Fibroblast of upper back skin (primary cell): ENCODE measurements at places on chromosomes 5 and 9.

- no peak for DNase-seq
Observed at GRCh38 chr9:121138973-121139372, 62.7 kb downstream of the RAB14 start.

DNA sequence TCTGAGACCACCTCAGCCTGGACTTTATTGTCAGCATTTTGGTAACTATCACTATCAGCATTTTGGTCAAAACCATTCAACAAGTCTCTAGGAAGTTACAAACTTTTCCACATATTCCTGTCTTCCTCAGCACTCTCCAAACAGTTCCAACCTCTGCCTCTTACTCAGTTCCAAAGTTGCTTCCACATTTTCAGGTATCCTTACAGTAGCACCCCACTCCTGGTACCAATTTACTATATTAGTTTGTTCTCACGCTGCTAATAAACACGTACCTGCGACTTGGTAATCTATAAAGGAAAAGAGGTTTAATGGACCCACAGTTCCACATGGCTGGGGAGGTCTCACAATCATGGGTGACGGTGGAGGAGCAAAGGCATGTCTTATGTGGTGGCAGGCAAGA is 551.3 kb downstream of the DMRTA1 start:
- no peak for DNase-seq

DNA sequence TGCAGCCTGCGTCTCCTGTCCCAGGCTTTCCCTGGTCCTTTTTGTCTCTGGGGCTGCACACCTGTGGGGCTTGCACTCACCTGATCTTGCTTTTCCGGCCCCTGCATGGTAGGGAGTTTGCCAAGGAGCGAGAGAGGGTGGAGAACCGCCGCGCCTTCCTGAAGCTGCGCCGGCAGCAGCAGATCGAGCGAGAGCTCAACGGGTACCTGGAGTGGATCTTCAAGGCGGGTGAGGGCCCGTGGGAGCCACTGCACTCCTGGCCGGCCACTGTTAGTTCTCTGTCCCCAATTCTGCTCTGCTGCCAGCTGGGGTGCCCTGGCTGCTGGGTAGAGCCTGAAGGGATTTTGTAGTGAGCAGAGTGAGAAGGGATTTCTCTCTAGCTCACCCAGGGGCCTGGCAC is 78.0 kb downstream of the CACNA1B start:
- DNase-seq: no peak

DNA sequence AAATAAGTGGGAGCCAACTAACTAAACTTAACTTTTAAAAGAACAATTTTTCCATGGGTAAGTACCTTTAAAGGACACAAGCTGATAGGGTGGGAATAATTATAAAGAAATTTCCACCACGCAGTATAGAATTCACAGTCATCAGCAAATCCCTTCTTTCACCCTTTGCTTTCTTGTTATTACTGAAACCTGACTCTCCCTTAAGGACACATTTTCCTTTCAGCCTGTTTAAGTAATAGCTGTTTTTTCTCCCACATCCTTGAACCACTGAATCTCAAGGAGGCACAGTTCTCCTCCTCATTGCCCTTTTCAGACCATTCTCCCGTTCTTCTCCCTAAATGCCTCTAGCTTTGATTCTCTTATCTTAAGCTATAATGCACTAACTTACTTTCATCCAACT is 6.3 kb downstream of the C5orf15 start:
- no peak for DNase-seq

DNA sequence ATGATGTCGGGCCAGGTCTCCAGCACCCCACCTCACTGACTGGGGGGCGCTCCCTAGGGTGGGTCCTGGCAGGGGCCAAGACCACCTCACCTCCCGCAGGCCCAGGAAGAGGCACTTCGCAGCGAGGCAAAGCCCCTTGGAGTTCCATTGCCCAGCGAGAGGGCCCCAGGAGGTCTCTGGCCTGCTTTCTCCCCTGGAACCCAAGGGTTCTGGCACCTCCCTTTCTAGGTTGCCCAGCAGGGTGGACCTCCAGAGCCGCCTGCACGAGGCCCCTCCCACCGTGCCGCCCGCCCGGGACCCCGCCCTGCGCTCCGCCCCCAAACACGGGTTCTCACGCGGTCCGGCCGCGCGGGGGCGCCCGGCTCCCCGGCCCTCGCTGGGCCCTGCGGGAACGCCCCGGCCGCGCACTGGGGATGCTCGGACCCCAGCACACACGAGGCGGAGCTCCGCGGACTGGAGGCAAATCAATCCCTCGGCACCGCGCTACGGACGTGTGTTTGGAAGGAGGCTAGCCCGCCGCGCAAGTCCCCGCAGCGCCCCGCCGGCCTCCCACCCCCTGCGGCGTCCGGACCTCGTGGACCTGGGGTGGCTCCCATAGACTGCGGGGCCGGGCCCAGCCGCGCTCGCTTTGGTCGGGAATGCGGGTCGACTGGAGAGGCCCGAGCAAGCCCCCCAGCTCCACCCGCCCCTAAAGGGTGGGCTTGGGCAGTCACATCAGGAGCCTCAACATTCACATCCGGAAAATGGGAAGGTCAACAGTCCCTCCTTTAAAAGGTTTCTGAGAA is 99.5 kb upstream of the LMX1B start:
- DNase-seq: peak; percentile 46

DNA sequence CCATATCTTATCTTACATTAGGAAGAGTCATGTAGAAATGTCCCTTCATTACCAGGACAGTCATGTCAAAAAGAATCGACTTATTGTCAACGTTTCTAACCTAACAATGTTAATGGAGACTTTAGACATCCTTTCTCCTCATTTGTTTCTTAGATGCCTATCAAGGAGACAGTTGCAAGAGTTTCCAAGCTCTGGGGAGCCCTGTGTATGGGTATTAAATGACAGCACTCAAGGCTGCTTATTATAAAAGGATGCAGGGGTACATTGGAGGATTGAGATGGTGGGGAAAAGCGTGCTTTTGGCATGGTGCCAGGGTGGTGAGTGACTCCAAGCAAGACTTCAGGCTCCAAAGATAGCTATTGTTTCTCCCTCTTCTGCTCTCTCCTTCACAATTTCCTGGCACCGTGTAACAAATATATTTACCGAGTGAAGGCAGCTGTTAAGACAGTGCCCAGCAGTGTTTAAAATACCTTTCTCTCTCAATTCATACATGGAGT is 461.3 kb upstream of the CLINT1 start:
- no peak for DNase-seq

- DNase-seq: peak; percentile 39
Observed at GRCh38 chr5:94245608-94246007, 372.8 kb downstream of the KIAA0825 start.

GRCh38 chr9:81394881-81395675 is 294.3 kb downstream of the TLE1 start:
- DNase-seq: no peak

DNA sequence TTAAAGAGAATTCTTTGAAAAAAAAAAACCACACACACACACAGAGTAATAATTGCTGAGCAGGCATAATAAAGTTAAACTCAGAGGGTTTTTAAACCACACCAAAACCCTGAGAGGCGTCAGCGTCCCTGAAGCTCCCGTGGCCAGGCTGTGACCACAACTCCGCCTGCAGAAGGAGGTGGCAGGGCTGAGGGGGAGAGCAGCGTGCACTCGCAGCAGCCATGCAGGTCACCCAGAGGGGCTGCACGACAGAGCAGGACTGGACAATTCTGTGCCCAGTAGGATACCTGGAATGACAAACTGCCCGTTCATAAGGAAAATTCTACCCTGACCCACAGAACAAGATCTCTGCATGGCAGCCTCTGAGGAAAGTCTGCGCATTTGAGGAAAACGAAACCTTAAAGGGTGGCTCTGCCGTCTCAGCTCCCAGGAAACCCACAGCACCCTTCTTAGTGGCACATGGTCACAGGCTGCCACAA is 44.0 kb downstream of the ROR2 start:
- no peak for DNase-seq

DNA sequence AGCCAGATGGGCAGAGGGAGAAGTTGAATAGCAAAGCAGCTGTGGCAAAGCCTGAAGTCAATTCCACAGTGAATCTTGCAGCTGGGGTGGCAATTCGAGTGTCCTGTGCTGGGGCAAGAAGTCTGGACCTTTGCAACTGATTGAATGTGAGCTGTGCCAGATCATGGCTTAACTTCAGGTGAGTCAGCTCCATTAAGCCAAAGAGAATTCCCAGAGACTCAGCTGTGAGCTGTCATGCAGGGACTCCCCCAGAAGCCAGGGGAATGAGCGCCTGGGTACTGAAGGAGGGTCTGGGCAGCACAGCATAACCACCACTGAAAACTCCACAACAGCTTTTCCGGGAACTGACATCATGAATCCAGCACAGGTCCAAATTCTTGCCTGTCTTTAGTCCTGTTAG is 153.5 kb upstream of the TRPC7 start:
- DNase-seq: no peak

GRCh38 chr5:68592351-68592750 is 376.8 kb downstream of the PIK3R1 start:
- no peak for DNase-seq

DNA sequence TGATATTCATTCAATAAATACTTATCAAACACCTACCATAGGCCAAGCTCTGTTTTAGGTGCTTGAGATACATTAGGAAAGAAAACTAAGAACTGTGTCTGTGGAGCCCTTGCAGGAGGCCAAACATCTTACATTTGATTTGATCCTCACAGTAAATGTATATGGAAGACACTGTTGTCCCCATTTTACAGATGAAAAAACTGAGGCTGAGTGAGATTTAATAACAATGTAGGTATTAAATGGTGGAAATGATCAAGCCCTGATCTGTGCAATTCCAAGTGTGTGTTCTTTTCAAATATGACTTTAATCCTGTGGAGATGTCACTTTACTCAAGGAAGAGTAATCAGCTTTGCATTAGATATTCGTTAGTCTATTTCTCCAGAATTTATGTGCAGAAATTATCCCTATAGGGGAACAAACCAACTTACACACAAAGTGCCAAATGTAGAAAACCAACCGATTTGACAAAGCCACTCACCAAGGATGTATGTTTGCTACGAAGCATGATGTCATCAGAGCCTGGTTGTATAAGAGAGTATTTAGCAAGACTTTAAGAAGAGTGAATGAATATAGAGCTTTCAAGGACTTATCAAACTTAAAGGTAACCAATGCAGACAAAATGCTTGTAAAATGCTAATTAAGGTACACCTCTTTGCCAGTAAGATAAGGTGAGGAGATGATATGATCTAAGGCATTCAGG is 153.9 kb upstream of the NFIB start:
- DNase-seq: no peak

DNA sequence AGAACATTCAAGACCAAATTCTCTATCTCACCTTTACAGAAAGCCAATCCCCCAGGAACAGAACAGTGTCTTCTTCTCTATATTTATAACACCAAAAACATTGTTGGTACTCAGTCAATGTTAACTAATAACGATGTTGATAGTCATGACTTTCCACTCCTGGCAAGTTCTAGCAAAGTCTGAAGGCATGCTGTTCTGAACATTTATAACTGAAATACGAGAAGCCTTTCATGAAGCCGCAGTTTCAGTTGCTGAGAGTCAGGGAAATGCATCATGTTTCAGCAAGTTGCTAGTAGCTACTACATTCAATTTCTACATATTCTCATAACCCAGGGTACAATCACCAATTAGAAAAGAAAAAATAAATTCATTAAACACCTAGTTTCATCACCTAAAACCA is 301.4 kb downstream of the PDE4D start:
- peak; percentile 72 for DNase-seq

DNA sequence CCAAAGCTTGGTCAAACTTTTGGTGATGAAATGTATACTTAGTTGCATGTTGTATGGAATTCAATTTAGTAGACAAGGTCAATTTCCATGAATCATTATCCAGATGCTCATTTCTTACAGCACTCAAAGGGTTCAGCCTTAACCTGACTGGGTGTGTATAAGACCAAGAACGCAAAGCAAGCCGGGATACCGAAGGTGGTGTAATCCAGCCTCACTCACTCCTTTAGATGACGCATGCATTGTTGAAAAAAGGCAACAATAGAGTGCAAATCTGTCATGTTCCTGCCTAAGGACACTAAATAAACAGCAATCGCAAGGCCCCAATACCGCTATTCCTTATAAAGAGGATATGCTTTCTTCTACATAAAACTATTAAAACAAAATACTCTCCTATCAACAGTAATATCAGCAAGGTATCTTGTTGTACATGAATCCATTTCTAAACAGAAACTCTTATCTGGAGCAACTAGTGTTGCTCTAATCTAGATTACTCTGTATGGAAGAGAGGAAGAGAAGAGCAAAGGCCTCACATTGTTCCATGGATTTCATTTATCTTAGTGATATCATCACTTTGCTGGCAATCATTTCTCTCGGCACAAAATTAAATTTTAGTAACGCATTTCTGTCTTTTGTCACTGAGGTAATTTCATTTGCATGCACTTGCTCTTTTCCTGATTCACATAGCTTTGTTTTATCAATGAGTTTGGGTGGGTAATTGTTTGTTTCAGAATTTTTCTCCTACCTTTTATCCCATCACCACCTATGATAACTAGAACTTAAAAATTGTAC is 96.2 kb downstream of the PLK2 start:
- DNase-seq: no peak

DNA sequence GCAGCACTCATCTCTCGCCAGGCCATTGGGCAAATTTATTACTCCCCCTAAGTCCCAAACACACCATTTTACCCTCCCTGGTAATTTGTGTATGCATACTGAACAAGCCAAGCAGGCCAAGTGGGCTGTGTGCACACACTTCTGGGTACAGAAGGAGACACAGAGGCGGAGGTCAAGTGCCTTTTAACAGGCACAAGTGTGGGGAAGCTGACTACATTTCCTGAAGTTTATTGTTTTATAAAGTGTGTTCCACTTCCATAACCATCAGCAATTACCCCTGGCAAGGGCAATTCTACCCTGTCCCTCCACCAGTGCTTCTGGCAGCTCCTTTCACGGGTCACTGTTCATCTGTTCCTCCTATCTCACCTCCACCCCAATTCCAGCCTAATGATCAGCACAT is 93.9 kb downstream of the SETX start:
- no peak for DNase-seq

GRCh38 chr9:106921341-106921899 is 58.5 kb downstream of the ZNF462 start:
- DNase-seq: peak; percentile 50

DNA sequence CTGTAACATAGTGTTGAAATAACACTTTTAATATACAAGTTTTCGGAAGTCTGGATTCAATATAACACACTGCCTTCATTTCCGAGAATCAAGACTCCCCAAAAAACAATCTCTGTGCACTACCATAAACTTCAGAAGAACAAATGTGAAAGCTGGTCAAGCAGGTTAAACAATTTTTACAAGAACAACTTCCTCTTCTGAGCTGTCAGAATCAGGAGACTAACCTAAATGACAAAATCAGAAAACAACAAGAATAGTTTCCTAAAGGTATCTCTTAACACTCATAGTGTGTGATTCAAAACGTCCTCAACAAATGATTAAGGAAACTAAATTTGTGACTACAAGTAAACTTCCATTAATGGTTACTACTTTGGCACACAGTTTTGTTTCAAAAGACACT is 11.6 kb downstream of the C9orf72 start:
- no peak for DNase-seq
